Activated T-cell treated with anti-CD3 and anti-CD28 coated beads, Interleukin-2, amount 50 U/mL, for 4 hours (primary cell): ENCODE measurements at places on chromosomes 1 and 21. TPM values are rescaled to one million over a fixed set of nuclear protein-coding genes. Genes with fewer than 3 reads are reported as not detected.

Gene KRTAP19-3
- total RNA-seq: not detected

Gene B3GALT5
- total RNA-seq: 0.03 TPM

Gene CFHR4
- not detected for total RNA-seq

Gene IL24
- 25.0 TPM for total RNA-seq

Gene PPP1R12B
- 4.7 TPM for total RNA-seq

DNA sequence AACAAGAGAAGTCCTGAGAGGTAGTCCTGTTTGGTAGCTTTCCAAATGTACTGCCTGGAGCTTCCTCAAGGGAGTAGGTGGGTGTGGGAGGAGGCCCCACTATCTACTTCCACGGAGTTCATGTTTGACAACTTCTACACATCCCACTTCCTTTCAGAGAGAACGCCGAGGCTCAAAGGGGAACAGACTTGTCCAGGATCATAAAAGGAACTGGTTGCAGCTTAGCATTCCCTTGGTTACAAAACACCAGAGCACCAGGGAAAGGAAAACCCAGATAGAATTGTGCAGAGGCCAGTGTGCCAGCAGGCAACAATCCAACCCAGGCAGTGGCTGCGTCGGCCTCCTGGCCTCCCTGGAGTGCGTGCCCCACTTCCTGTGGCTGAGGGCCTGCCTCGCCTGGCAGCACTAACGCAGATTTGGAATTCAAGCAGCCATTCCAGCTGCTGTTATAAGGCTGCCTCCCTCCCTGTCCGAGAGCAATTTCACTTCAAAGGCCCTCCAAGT lies 4.2 kb upstream of the RAP1GAP start:
- DNase-seq: no peak

GRCh38 chr21:36207577-36208320 lies 51.1 kb downstream of the DOP1B start:
- no peak for DNase-seq

DNA sequence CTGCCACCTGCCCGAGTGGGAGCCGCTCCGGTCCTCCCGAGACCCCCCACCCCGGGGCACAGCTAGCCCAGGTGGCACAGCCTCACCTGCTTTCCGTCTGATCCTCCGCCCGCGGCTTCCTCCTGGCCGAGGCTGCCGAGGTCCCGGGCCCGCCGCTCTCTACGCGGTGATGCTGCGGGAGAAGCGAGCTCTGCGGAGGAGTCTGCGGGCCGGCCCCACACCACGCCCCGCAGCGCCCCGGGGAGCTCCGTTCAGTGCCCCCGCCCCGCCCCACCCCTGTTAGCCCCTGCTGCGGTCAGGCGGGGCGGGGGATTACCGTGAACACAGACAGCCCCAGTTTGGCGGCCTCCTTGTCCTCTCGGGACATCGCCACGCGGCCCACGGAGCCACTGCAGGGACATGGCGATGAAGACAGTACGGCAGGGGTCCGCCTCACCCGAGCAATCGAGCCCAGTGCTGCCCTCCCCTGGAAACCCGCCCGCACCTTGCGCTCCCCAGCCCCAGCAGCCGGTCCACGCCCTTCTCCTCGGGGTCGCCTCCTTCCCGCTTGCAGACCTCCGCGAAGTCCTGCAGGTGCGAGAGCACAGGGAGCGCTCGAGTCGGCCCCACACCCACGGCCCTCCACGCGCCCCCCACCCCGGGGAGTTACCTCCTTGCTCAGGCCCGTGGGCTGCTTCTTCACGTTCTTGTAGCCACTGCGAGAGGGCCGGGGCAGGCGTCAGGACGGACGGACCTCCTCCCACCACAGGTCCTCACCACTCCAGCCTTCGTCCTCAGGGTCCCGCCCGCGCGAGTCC lies 933 bp downstream of the C1orf35 start:
- DNase-seq: peak; percentile 53

- no peak for DNase-seq
Measured at GRCh38 chr1:58155418-58156123, 391.0 kb downstream of the OMA1 start.

DNA sequence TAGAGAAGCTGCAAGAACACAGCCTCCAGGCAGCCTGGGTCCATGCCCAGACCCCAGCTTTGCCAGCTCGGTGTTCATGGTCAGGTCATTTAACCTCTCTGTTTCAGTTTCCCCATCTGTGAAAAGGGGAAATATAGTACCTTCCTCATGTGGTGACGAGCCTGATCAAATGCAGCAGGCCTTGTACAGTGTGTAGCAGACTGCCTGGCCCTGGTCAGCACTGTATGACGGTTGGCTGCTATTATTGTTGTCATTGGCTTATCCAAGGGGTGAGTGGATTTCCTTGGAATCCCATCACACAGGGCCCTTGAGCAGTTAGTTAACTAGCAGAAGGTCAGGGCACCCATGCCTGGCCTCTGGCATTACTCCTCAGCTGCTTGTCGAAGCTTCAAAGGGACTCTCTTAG lies 6.6 kb upstream of the TMEM51 start:
- DNase-seq: no peak

DNA sequence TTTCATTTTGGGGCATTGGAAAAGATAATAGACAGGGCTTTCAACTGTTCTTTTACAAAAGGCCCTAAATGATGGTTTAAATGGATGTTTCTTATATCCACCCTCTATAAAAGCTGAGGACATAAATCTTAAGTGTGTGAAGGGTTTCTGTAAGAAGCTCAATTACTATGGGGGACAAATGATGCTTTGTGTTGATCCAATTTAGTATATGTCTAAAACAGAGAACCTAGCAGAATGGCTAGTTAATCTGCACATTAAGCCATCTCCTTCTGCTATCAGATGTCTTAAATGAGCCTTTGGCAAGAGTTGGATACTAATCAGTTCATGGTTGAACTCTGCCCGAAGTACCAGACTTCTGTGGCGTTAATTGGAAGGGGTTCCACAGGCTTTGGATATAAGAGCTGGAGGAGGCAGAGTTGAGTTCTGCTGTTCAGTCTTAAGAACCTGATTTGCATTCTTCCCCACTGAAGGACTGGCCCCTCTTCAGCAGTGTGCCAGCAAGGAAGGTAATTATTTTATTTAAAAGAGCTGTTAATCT lies 43.1 kb downstream of the PTGFRN start:
- DNase-seq: no peak
